ENCODE measurements at places on chromosomes 5 and 9. TPM values are rescaled to one million over a fixed set of nuclear protein-coding genes. Genes with fewer than 3 reads are reported as not detected.

GRCh38 chr9:13524245-13524644 lies 244.8 kb upstream of the MPDZ start:
- no peak for DNase-seq
- no peak overlapping the region for H3K4me3 ChIP-seq
- H3K27ac ChIP-seq, result no peak overlapping the region
- no peaks in the 10 kb centered on the region for H3K36me3 ChIP-seq
- no peaks in the 10 kb centered on the region for H3K4me1 ChIP-seq

DNA sequence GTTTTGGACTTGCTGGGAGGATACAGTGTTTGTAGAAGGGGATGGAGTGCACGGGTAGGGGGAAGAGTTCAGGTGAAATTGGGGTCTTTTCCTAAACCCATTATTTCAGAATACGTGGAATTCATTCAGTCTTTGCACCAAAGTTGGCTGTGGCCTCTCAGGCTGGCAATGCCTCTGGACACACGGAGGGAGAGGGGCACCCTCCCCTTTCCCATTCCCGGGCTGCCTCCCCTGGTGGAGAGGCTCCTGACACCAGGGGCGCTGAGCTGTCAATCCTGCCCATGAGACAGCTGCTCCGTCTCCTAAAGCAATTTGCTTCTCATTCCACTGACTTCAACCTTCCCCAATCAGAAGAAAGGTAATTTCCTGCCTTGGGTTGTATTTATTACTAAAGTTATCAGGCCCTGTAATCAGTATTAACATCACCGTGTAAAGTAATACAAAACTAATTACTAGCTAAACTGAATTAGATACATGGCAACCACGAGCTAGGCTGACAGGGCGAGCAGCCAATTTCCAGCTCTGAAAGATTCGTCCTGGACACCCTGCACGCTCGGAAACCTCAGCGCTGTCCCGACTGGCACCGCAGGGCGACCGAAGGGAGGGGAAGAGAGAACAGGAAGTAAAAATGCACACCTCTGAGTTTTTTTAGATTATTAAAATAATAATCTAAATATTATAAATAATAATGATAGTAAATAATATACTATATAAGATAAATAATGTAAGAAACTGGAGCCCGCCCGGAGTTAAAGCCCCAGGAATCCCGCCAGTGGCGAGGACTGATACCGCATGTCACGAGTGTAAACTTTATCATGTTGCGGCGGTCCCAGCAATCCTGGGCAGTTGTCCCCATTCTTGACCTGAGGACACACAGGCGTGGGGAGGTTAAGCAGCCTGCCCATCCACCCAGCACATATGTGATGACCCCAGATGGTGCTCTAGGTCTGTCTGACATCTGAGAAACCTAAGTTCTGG lies 6.9 kb upstream of the OLFM1 start:
- no peak overlapping the region for H3K4me3 ChIP-seq
- no peak overlapping the region for H3K27ac ChIP-seq
- H3K4me1 ChIP-seq, result peaks cover 13% of the 10 kb centered on the region
- H3K36me3 ChIP-seq, result no peaks in the 10 kb centered on the region
- DNase-seq, result no peak

The TSLP gene
- 0.75 TPM for total RNA-seq

The NME5 gene
- total RNA-seq, result 4.0 TPM

DNA sequence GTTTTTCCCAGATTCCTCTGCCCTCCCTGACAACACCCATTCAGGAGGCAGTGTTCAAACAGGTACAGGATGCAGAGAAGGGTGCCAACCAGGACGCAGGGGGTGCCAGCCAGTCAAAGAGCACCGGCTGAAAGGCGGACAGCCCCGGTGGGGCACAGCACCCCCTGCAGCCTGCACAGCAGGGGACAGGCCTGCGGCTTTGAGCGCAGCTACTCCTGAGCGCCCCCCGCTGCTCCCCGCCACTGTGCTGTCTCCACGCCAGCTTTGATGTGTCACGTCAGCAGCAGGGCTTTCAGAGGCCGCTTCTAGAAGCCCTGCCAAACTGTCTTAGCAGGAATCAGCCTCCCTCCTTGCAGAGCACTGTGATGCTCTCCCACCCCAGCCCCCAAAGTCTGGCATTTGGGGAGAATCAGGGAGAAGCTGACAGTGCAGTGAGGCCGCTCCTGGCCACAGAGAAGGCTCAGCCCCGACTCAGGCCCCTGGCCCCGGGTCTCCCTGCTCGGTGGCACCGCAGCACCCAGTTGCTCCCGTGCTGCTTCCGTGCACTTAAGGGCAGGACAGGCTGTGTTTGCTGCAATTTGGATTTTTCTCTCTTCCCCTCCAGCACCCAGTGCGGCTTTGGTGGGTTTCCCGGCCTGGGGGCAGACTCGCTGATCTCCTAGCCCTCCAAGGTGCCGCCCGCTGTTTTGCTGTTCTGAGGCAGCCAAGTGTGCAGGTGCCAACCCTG lies 20.3 kb downstream of the AK8 start:
- DNase-seq, result peak; percentile 21
- no peaks in the 10 kb centered on the region for H3K36me3 ChIP-seq
- no peak overlapping the region for H3K27ac ChIP-seq
- no peak overlapping the region for H3K4me3 ChIP-seq
- no peaks in the 10 kb centered on the region for H3K27me3 ChIP-seq
